Fibroblast of skin of right quadriceps (primary cell): ENCODE measurements at places on chromosomes 3 and 15.

DNA sequence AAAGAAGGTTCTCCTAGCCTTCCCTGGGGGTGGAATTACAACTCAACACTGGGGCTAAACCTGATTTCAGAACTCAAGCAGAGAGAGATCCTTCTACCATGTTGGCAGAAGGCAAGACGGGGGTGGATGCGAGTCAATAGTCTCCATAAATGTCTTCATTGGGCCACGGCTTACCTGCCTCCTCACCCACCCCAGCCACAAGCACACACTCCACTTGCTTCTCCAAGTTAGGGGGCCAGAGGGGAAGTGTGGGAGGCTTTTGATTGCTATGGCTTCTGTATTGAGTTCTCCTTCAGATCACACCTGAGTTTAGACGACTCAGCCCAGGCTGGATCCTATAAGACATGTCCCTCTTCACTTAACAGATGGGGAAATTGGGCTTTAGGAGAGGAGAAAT lies 178.9 kb downstream of the UACA start:
- no peak for DNase-seq

DNA sequence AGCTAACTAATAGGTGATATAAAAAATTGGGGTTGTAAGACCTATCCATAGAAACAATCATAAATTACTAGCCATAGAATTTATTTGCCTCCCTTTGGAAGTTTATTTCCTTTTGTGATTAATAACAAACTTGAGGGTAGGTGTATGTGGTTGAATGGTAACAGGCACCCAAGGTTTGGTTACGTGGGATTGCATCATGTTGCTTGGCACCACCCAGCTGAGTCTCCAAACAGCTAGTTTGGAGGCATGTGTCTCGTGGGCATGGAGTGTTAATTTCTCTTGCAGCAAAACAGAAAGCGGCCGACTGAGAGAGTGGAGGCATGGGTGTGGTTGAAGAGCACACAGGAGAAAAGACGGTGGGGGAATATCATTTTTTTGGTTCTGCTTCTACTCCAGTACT lies 441.4 kb downstream of the CNTN4 start:
- no peak for DNase-seq

GRCh38 chr15:88400591-88401250 lies 66.5 kb downstream of the MRPL46 start:
- no peak for DNase-seq

DNA sequence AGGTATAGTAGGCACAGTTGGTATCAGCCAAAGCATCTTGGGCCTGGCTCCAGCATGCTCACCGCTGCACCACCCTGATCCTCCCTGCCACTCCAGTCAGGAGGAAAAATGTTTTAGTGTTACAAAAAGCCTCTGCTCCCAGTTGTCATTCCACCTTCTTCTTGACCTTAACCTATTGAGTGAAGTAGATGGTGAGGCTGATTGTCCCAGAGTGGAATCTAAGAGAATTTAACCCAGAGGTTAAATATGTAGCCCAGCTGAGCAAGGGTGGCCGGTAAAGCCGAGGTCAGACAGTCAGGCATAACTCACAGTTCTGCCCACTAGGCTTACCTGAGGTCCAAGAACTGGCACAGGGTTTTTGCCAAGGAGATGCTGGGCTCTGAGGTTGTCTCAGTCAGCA lies 30.7 kb upstream of the TNIK start:
- DNase-seq = no peak

- no peak for DNase-seq
Observed at GRCh38 chr3:132285620-132285945, 31.6 kb upstream of the ACP3 start.

GRCh38 chr3:56076746-56077145 lies 391.5 kb downstream of the ERC2 start:
- no peak for DNase-seq

DNA sequence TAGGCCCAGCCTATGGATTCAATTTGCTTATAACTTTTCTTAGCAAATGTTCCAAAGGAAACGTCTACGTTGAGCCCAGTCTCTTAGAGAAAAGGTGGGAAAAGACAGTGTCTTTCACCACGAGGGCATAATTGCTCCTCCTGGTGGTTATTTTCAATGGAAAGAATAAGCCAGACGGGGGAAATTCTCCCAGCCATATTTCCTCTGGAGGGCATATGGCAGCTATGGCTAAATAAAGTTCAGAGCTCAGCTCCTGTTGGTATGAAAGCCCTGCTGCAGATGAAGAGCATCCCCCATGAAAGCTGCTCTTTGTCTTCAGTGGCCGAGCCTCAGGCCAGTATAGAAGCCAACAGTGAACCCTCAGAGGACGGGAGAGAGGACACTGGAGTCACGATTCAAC lies 297.9 kb downstream of the RYR3 start:
- DNase-seq = no peak

DNA sequence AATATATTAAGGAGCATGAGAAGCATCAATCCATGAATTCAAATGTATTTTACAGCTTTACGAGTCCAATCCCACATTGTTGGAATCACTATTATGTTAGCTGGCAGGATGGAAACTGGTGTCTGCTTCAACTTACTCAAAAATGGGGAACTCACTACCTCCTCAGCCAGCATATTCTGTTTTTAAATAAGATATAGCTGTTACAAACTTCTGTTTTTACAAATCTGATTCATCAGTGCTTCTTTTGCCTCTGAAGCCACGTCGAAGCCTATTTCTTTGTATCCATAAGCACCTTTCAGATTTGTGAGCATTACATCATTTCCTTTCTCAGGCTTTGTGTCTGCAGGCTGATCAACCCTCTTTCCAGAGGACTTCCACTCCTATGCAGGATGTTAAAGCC lies 105.9 kb downstream of the TPRG1 start:
- peak; percentile 49 for DNase-seq

DNA sequence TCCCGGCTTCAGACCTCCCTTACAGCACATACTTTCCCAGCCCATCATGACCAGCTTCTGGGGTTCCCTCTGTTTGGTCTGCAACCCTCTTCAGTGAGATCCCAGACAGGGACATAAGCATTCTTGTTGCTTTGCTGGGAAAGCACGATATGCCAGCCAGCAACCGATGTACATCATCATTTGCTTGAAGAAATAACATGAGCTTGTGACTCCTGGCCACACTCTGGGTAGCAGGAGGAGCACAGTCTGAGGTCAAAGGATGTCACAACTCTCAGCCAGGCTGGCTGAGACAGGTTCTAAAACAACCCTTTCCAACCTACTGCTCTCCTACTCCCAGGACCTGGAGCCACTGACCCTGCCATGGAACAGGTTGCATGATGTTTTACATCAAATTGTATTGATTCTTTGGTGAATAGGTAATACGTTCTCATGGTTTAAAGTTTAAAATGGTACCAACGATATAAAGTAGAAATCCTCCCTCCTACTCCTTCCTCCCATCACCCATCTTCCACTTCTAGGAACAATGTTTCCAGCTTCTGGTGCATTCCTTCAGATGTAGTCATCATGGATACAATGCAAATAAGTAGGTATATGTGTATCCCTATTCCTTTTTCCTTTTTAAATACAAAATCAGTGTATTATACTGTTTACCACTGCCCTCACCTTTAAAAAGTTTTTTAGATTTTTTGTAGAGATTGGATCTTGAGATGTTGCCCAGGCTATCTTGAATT lies 190.3 kb downstream of the OPA1 start:
- peak; percentile 54 for DNase-seq

GRCh38 chr3:116445311-116445841 lies at the start of gene LSAMP:
Gene LSAMP (minus strand): TSS chr3:116445487.
- DNase-seq = peak; percentile 80

DNA sequence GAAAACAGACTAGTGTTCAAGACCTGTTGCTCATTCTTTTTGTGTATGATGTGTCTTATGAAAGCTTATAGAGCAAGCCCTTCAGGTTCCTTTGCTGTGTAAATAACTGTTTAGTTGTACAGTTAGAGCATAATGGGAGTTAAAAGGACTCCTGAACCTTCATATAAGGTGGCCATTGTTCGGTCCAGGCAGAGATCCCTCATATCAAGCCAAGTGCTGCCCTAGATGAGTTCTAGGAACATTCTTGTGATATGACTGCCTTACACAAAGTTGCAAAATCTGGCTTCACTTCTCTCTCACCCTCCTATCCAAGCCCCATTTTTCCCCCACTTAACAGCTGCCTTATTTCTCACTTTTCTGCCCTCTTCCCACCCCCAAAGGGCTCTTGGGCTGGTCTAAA lies 26.9 kb downstream of the GYG1 start:
- DNase-seq = peak; percentile 31

DNA sequence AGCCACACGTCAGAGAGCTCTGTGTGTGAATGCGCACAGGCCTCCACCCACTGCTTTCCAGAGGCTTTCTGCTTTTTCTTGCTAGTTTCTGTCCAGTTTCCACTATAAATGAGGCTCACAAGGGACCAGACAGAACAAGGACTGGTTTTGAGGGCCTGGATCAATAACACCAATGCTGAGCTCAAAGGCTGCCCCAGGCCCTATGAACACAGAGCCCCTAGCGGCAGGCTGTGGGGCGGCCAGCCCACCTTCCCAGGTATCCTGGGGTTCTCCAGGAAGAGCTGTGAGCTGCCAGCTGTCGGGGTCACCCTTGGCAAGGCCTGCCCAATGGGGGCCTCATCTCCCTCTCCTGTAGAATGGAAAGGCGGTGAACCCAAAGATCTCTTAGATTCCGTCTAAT lies 2.2 kb upstream of the ITIH3 start:
- DNase-seq = no peak

DNA sequence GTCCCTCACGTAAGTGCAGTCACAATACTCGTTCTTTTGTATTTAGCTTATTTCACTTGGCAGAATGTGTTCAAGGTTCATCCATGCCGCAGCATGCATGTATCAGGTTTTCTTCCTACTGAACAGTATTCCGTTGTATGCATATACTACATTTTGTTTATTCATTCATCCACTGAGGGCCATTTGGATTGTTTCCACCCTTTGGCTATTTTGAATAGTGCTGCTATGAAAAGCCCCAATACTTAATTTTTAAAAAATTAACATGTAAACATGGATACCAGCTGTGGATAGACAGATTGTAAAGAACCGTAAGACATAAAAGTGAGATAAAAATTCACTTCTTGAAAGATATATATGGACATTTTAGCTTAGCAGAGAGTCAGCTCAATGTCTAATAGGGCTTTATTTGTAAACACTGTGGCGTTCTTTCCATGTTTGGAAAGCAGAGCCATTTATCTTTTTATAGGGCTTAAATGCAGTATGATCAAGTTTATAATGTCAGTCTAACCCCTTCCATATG lies 115.9 kb downstream of the VPS8 start:
- no peak for DNase-seq

DNA sequence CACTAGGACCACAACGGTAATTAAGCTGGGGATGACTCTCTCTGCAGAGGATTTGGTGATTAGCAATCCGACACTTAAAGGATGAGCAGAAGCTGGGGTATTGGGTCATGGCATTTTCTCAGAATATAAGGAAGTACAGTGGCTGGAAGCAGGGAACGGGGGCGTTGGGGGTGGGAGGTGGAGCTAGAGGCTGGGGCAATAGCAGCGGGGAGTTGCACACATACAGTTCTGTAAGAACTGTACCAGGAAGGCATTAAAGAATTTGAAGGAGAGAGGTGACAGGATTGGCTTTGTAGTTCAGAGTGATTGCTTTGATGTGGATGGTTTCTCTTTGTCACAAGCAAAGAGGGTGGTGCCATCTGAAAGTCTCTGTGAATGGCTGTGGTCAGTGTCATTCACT lies 28.2 kb downstream of the PSMD6 start:
- no peak for DNase-seq

- no peak for DNase-seq
Observed at GRCh38 chr3:26307787-26308186, 314.8 kb upstream of the LRRC3B start.

DNA sequence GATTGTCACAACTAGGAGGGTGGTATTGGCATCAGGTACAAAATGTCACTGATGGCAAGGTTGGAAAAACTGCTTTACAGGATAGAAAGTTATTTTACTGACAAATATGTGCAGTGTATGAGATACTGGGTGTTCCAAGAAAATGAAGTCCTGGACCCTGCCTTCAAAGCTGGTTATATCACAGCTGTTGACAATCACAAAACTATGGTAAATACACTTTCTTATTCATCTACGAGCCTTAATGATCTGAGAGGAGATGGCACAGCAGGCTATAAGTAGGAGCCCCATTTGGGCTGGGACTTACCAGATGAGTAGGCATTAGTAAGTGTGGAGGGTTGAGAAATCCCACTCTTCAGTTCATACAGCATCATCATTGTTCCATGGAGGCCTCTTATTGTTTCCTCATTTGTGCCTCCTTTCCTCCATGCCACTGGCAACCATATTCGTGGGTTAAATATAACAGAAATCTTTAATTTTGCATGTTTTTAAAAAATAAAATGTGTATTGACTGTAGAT lies 66.9 kb downstream of the CMTM8 start:
- DNase-seq = no peak

GRCh38 chr3:16439163-16439847 lies 74.2 kb downstream of the RFTN1 start:
- no peak for DNase-seq

- no peak for DNase-seq
Observed at GRCh38 chr3:136109499-136109898, 86.6 kb downstream of the MSL2 start.

DNA sequence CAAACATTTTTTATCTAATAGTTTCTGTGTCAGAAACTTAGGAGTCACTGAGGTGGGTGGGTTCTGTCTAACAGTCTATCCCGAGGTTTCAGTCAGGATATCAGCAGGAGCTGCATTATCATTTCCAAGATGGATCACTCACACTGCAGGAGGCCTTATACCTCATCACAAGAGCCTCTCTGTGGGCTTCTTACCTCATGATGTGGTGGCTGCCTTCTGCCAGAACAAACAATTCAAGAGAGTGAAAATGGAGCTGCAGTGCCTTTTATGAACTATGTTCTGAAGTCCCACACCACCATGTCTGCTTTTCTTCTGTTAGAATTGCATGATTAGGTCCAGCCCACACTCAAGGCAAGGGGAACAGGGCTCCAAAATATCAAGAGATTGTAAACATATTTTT lies 27.9 kb downstream of the RFX7 start:
- peak; percentile 67 for DNase-seq

DNA sequence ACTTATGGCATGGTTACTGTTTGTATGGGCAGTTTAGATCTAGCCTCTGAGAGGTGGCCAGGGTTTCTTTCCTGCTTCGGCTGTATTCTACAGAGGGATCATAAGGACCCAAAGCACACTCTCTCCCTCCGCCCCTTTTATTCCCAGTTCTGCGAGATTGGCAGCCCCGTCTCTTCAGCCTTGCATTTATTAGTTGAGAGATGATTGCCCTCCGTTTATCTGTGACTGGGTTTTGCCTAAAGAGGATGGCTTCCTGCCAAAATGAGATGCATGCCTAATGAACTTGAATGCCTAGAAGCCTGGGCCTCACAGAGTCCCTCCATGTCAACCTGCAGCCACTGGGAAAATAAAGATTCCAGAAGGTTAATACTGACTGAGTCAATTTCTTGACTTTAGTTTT lies 97.1 kb upstream of the CHL1 start:
- DNase-seq = no peak

- no peak for DNase-seq
Observed at GRCh38 chr3:42094128-42094527, 3.0 kb downstream of the TRAK1 start.

DNA sequence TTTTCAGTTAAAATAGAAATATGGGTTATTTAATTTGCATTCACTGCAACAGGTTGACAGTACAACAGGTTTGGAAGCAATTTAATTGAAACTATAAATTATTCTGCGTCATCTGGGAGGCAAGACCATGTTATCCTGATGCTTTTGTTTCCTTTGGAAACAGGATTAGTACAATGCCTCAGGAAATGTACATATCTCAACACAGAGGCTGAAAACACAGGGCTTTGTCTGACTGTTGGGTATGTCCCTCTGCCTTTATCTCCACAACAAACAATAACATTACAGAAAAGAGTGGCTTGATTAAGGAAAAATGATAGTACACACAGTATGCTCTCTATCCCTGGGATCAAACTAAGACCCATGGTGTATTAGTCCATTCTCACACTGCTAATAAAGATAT lies 95.7 kb downstream of the KCNMB2 start:
- no peak for DNase-seq
